ENCODE measurements at places on chromosomes 7 and 10.

- DNase-seq = no peak
These were observed 2.7 kb upstream of the PRXL2A start for GRCh38 chr10:80405626-80406025.

GRCh38 chr7:78493401-78493800 lies 694.8 kb downstream of the PHTF2 start:
- no peak for DNase-seq

GRCh38 chr7:104536956-104537355 lies 208.6 kb downstream of the LHFPL3 start:
- no peak for DNase-seq

- DNase-seq = no peak
These were observed 4.4 kb upstream of the TECPR1 start for GRCh38 chr7:98256431-98256830.

DNA sequence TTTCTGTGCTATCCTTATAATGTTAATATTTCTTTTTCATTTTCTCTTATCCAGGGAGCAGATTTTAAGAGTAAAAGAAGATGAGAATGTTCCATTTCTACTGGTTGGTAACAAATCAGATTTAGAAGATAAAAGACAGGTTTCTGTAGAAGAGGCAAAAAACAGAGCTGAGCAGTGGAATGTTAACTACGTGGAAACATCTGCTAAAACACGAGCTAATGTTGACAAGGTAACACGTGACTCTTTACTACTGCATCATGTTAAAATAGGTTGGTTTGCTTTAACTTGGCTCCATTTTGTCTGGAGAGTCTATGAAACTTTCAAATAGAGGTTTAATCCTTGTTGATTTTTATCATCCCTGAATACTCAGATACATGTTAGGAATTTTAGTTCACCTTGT lies 73.3 kb downstream of the RALA start:
- DNase-seq = no peak

DNA sequence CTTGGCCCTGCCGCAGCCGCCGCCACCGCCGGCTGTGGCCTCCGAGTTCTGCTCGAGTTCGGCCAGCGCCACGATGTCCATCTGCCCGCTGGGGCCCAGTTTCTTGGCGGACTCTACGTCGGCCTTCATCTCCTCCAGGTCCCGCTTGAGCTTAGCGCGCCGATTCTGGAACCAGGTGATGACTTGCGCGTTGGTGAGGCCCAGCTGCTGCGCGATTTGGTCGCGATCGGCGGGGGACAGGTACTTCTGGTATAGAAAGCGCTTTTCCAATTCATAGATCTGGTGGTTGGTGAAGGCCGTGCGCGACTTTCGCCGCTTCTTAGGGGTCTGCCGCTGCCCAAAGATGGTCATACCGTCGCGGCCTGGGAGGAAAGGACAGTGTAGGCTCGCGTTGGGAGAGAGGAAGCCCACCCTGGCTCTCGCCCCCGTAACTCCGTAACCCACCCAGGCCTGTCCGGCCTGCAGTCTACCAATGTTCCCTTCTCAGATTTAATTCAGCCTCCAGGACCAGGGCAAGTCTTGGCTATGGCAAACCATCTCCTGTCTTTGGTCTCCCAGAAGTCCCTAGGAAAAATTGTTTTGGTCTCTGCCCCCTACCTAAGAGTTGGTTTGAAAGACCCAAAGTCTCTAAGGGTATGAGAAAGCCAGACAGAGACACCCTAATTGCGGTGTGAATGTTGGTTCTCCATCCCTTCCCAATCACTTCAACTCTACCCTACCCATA lies 1.7 kb downstream of the LBX1 start:
- no peak for DNase-seq

- DNase-seq = no peak
These were observed 31.1 kb downstream of the TAX1BP1 start for GRCh38 chr7:27771111-27771510.
